ENCODE measurements at places on chromosomes 1 and 21.

- DNase-seq, result no peak
These were observed 371.8 kb downstream of the HHAT start for GRCh38 chr1:210700511-210700910.

GRCh38 chr1:92662048-92662447 lies 122.9 kb downstream of the EVI5 start:
- no peak for DNase-seq

DNA sequence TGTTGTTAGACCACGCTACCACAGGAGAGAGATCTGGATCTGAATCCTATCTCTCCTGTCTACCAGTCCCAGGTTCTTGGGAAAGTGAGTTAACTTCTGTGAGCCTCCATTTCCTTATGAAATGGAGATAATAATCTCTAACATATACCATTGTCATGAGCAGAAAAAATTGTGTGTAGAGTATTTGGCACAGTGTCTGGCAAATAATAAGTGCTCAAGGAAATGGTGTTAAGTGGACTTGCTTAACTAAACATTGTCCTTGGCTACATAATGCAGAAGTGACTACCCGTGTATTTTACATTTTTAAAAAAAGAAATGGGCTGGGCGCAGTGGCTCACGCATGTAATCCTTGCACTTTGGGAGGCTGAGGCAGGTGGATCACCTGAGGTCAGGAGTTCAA lies 217.4 kb downstream of the KCNH1 start:
- no peak for DNase-seq

GRCh38 chr1:172448995-172449584 lies 5.2 kb upstream of the PIGC start:
- no peak for DNase-seq

GRCh38 chr1:181743878-181744312 lies 260.6 kb downstream of the CACNA1E start:
- no peak for DNase-seq

DNA sequence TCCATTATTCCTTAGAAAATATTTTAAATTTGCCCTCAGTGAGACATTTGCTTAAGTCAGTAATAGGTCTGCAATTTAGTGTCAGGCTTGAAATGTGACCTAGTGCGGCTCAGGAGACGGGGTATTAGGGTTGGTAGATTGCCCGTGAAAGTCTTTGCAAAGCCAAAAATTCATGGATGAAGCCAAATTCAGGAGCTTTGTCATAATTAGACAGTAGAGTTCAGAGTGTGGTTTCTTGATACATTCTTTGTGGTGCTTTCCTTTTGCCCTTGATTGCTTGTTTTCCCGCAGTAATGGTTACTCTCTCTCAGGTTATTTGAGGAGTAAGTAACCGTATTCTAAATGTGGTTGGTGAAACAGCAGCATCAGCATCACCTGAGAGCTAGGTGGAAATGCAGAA lies 120.7 kb downstream of the RPS6KC1 start:
- DNase-seq, result no peak

- no peak for DNase-seq
These were observed 8.0 kb downstream of the ACBD6 start for GRCh38 chr1:180494370-180494769.

- no peak for DNase-seq
These were observed 473.7 kb upstream of the DEPDC1 start for GRCh38 chr1:68970571-68970970.

DNA sequence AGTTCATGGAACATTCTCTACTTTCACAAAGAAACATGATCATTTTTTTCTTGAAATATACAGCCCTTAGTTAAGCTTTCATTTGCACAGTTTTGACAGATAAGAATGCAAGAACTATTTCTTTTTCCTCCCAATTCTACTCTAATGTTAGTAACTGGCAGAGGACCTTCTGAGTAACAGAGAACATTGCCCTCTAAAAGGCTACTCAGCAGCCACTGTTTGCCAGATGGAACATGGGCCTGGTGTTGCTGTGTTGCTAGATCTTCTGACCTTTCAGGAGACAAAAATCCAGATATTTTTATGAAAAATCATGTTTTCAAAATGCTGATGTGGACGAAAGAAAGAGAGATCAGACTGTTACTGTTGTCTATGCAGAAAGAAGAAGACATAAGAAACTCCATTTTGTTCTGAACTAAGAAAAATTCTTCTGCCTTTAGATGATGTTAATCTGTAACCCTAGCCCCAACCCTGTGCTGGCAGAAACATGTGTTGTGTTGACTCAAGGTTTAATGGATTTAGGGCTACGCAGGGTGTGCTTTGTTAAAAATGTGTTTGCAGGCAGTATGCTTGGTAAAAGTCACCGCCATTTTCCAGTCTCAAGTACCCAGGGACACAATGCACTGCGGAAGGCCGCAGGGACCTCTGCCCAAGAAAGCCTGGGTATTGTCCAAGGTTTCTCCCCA lies 2.9 kb upstream of the PRDX6 start:
- DNase-seq, result no peak

DNA sequence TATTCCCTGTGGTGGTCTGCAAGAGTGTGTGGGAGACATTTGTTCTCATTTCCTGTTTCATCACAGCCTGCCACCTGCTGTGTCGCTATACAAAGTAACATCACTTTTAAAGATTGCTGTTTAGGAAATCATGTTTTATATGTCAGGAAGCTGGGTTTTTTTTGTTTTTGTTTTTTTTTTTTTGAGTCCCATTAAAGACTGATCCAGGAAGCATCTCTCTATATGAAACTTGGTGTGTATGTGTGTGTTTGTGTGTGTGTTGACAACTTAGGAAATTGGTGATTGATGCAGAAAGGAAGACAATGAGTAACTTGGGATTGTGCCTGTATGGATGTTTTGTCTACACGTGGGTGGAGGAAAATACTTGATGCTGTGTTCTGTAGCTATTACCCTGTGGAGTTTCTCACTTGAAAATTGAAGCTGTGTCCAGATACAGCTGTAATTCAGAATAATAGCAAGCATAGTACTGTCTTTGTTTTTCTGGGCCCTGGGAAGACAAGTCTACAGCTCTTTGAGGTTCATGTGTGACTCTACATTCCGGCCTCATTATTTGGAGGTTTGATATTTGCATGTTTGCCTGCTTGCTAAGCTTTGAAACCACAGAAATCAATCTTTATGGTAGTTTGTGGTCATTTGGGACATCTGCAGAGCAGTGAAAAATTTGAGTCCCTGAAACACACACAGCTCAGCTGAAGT lies 47.9 kb downstream of the LAMC1 start:
- no peak for DNase-seq

GRCh38 chr1:66182026-66182425 lies 351.9 kb upstream of the SGIP1 start:
- DNase-seq, result no peak

GRCh38 chr1:30977105-30977504 lies 68.5 kb upstream of the SDC3 start:
- no peak for DNase-seq

DNA sequence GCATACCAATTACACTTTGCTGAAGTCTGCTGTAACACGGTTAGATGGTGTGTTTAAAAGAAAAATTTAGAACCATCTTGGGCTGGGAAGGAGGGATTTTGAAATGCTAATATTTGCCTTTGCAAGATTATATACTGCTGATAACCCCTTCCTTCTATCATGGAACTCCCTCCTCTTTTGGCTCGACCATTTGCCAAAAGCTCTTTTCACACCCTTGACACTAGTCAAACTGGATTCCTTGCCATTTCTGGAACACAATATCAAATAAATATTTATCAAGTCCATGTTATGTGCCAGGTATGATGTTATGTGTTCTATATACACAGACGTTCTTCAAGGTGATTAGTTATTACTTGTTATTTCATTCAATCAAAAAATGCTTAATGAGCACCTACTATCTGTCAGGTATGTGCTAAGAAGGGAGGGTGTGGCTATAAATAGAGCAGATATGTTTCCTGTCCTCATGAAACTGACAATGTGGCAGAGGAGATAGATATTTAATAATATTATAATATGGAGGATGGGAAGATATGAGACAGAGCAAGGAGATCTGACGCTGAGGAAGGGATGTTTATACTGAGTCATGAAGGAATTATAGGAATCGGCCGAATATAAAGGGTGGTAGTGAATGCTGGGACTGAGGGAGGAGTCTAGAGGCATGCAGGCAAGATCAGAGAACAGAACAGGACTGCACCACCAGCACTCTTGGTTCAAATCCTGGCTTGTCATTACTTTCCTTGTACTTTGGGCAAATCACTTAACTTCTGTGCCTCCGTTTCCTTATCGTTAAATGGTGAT lies 16.1 kb upstream of the XPR1 start:
- DNase-seq, result no peak

DNA sequence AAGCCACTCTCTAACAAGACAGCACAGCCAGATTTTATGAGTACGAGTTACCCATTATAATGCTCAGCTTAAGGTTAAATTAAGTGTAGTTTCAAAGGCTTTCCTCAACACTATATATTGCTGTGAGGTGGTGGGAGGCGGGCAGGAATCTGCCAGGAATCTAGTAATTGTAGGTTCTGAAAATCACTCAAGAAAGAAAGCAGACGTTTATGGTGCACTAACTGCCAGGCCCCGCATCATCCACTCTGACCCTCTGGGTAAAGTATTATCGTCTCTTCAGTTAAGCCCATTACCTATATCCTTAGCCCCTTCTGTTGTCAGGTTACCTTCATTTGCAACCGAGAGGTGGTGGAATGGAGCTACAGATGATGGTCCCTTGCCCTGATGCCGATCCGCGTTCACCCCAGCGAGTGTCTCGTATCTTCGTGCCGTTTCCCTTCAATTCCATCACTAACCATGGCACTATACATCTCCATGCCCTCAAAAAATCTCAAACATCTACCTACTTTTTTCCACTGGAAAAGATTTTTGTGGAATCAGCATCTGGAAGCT lies 12.4 kb downstream of the HMGN1 start:
- no peak for DNase-seq

DNA sequence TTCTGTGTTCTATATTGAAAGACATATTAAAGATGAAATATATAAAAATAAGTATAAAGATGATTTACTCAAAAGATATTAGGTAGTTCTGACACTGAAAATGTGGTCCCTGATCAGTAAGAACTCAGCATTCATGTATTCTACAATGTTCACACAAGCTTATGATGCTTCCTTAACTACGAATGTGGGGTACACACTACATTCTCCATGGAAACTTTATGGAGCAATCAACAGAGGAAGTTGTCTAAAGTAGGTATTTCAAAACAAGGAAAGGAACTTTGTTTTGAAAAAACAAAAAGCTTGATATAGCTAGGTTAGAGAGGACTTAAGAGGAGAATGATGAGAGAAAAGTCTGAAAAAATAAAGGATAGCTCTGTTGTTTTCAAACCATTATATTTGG lies 119.7 kb upstream of the RGS18 start:
- no peak for DNase-seq

DNA sequence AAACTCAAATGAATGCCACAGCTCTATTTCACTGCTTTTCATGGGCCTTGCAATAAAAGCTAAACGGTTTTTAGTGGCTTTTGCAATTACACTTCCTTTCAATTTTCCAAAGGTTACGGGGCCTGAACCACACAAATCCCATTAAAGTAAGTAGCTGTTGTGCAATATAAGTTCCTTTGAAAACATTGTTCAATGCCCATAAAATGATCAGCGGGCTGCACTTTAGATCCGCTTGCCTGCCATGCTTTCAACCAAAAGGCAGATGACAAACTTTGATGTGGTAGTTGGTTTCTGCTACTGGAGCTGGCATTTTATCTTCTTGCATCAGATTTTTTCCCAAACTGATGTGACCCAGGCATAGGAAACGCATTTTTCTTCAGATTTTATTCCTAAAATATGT lies 50.2 kb downstream of the PRRX1 start:
- no peak for DNase-seq

GRCh38 chr1:110948038-110948810 lies 15.5 kb downstream of the LRIF1 start:
- DNase-seq, result no peak

All from CD4-positive, alpha-beta T cell treated with Interleukin-12 subunit alpha and Interleukin-12 subunit beta, for 1 hour (primary cell).